ENCODE measurements at places on chromosomes 13 and 19.

GRCh38 chr13:92966900-92967299 lies 259.7 kb upstream of the GPC6 start:
- no peak for DNase-seq

GRCh38 chr13:105764486-105764885 lies 771.0 kb downstream of the EFNB2 start:
- no peak for DNase-seq

DNA sequence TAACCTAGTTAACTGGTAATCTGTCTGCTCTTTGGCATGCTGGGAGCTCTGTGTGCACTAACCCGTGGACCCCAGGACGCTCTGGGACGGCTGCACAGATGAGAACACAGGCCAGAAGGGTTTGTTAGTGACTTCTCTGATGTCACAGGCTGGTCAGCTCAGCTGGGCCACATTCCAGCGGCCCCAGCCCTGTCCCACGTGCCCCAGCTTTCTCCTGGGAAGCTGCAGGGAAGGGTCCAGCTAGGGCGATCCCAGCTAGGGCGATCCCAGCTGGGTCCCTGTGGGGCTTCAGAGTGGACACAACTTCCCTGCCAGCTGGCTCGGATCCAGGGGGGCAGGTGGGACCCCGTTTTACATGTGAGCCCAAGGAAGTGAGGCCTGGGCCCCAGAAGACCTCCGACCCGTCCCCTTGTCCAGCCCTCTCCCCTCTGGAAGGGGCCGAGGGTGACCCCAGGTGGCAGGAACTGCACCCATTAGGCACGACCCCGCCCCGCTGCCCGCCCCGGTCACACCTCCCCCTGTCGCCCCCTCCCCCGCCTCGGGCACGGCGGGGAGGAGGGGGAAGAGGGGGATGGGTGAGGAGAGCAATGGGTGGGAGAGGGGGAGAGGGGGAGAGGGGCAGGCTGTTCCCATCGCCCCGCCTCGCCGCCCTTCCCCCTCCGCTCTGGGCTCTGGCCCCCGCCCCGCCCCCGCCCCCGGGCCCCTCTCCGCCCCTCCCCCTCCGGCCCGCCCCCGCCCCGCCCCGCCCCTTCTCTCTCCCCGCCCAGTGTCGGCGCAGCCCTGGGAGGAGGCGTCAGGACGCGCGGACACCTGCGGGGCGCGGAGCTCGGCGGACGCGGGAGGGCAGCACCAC lies 75.2 kb upstream of the MCF2L start:
- DNase-seq, result no peak

DNA sequence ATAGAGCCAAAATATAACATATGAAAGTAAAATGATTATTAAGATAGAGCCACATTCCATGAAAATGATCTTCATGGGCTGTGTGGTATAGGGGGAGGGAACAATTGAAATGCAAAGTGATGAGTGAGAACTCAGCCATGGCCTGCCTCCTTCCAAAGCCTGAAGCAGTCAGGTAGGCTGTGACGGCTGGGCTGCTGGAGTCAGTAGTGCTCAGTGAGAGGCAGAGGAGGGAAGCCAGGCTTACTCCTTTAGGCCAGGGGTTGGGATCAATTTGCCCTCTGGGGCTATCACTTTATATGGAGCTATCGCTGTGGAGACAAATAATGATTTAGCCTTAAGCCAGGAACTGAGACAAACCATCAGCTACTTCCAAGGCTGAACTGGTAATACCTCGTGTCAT lies 654.9 kb downstream of the FGF9 start:
- no peak for DNase-seq

GRCh38 chr13:31014456-31014855 lies 82.0 kb downstream of the TEX26 start:
- DNase-seq, result no peak
